ENCODE measurements at places on chromosomes 1 and 21.

- no peak for ATAC-seq
Measured at GRCh38 chr1:50126927-50127715, 18.4 kb downstream of the ELAVL4 start.

- no peak for ATAC-seq
Measured at GRCh38 chr1:165371588-165372225, 15.2 kb upstream of the LMX1A start.

GRCh38 chr21:35982717-35983116 lies 77.6 kb downstream of the SETD4 start:
- ATAC-seq: no peak

GRCh38 chr1:5514527-5515183 lies 477.6 kb downstream of the NPHP4 start:
- peak; percentile 55 for ATAC-seq

DNA sequence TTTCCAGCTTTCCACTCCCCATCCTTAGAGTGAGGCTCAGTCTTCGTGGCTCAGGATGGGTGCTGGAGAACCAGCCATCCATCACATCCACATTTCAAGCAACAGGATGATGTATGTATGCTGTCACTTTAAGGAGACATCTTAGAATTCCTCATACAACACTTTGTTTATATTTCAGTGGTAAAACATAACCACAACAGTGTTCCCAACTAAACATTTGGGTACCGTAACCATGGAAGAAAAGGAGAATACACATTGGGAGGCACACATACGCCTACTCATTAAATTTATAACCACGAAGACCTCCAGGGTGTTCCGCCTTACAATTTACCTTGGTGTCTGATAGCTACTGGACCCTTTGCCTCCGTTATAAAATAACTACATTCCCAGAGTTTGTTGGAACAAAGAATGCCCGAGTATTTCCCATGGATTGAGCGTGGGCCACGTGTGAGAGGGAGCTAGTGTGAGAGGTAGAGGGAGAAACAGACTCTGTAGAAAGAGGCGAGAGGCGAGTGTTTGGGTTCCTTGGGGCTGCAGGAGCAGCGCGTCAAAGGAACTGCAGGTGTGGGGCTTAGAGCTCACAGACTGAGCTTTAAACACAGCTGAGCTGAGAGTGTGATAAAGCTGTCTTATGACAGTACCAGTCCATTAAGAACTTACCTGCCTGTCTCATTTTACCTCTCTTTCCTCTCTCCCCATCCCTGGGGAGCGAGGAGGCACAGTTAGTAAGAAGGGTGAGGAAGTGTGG lies 111.5 kb upstream of the USP24 start:
- no peak for ATAC-seq

DNA sequence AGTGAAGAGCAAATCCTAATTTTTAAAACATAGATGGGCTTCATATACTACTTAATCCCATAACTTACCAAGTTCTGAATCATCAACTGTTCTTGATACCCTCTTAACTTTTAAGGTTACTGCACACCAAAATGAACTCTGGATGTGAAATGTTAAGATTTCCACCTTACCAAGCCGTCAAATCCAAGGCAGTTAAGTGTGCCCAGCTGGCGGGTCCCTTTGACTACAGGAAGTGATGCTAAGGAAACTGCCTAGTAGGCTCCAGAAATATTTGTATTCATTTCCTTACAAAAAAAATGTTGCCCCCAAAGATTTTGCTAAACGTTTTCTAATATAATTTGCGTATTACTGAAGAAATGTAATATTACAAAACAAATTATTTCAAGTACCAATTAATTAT lies 10.7 kb downstream of the NRIP1 start:
- no peak for ATAC-seq

DNA sequence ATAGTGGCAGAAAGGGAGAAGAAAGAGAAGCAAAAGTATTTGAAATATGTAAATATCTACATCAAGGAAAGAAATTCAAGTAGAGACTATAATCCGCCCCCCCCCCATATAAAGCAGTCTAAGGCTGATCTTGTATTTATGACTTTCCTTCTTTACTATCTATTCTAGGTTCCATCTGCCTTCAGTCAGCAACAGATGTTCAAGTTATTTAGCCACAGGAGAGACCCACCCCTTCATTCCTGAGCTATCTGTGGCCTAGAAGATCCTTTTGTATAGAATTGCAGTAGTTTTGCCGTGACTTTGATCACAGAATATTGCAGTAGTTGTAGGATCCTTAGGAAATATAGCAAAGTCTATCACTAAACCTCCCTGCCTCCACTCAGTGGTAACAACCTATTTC lies 10.7 kb upstream of the BSDC1 start:
- no peak for ATAC-seq
